ENCODE measurements at places on chromosomes 6 and 20.

DNA sequence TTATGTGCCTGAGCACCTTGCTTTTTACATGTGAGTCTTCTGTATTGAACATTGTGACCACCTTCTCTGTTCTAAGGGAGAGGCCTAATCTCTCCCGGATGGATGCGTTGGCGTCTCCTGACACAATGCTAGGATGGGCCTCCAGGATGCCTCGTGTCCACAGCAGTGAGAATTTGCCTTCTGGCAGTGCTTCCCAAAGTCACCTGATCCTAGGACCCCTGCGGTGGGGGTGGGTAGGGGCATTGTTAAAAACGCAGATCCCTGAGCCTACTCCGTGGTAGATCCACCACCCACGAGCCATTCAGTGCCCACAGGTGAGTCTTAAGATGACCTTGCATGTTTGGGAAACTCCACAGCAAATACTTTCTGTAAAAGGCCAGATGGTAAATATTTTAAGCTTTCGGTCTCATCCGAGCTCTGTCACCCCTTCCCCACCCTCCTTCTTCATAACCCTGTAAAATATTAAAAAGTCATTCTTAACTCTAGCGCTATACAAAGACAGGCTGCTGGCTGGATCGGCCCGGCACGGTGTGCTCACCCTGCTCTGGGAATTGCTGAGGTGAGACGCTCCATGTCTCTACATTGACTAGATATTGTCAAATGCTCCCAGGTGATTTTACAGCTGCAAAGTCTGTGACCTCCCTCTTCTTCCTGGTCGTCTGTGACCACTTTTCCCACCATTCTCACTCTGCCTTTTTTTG is 106.7 kb upstream of the IYD start:
- DNase-seq, result no peak

DNA sequence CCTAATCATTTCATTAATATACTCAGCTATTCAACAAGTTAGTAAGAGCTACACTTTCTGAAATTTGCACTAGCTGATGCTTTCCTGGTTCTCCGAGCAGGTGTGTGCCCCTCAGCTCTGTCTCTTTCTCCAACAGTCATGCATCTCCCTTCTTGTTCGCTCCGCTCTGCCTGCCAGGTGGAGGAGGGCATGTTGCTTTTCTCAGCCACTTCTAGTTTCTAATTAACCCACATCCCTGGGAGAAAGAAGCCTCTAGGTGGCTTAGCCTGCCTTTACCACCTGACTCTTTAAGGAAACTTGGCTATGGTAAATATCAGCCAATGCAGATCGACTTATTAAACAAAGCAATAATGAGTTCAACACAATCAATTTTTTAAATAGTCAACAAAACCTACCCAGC is 34.2 kb downstream of the LRFN2 start:
- no peak for DNase-seq

DNA sequence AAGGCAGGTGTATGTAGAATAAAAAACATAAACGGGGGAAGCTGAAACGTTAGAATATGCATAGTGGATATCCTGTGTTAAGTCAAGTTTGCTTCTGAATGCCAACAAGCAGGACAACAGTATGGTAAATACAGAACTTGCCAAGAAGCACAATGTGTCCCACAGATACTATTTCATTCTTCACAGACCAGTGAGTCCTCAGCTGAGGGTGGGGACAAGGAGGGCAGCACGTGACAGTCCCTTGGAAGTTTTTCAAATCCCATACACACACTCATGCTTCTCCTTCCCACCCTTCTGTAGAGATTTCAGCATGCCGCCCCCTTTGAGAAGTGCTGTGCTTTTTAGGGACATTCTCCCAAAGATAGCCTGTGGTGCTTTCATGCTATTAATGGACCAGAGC is 268.5 kb upstream of the ECI2 start:
- DNase-seq, result no peak

GRCh38 chr20:617934-618690 is 8.0 kb upstream of the TCF15 start:
- DNase-seq, result no peak

DNA sequence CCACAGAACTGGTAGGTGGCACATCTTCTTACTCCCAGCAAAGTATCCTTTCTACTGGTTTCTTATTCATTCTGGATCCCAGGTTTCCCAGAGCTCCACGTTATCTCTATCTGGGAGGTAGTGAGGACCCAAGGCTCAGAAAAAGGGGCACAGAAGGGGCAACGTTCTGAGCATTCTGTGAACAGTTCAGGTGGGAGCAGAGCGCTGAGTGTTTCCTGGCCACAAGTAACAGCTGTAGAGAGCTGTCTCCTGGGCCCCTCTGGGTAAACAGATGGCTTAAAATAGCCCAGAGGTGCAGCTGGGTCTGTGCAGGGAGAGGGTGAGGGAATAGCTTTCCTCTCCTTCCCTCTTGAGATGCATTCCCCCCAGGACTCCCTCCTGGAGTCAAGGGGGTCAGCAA is 2.1 kb downstream of the APOBEC2 start:
- no peak for DNase-seq

DNA sequence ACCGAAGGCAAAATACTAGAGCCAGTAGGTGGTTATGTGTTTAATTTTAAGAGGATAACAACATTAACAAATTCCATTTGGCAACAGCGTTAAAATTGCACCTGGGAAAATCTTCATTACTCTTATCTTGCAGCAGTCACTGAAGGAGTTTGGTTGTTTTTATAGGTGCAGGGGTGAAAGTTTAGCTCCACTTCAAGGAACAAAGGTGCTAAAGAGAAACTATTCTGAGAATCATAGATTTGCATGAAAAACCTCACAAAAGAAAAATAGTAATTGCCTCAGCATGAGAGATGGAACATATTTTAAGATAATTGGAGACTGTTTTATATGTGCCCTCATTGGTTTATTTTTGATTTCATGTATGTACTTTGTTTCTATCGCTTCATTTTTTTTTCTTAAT is 444.4 kb downstream of the UTRN start:
- no peak for DNase-seq

DNA sequence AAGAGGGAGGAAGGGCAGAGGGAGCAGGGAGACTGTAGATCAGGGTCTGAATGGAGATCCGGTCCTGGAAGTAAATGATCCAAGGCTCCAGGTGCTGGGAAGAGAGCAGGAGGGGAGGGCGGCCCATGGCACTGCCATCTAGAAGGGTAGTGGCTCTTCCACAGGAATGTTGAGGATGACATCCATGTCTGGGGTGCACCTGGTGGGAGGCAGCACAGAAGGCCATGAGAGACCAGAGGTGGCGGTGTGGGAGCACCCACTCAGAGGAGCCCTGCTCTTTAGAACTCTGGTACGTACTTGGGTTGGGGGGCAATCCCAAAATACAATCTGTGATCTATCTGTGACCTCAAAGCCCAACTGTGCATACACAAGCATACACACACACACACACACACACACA is 13.5 kb downstream of the DEFB132 start:
- no peak for DNase-seq

DNA sequence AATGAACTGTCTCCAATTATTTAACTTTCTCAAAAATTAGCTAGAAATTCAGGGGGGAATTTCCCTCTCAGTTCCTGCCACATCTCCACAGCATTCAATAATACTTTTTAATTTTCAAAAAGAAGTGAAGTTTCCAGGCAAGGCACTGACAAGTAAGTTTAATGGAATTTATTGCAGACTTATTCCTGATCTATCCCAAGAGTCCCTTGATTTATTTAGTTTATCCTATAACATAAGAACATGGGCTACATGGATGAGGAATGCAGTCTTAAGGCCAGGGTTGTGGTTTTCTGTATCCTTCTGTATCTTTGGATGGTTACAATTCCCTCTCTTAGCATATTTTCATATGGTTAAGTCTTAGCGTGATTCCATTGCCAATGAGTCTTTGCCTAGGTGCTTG is 126.5 kb downstream of the TSHZ2 start:
- DNase-seq, result no peak

- peak; percentile 81 for DNase-seq
Observed at GRCh38 chr6:17863901-17864754, 123.3 kb downstream of the KIF13A start.

DNA sequence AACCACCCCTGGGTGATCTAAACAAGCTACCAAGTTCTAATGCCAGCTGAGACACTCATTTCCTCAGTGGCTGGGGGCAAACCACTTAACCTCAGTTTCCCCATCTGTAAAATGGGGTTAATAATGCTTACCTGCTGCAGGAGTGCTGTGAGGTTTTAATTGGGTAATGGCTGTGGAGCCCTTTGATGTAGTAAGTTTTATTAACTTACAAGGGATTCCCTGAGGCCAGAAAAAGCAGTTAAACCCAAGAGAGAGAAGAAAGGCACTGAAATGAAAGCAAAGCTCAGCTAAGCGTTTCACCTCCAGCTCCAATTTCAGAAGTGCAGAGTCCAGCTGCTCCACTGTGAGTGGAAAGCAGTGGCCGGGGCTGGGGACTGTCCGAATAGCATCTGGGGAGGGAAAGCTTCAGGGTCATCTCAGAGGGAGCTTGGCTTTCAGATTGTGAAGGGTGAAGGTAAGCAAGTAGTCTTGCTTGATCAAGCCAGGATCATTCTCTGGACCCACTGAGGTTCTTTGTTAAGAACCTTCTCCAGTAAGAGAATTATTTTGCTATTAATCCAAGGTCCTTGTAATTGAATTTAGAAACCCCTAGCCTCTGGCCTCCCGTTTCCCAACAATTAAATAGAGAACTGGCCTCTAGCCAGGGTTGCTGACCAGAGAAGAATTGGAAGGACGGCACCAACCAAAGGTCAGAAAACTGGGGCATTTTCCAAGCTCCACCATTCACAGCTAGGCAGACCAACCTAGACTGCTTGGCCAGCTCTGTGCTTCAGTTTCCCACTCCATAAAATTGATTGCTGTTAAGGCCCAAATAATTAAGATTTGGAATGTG is 20.9 kb upstream of the TCP11 start:
- peak; percentile 54 for DNase-seq

DNA sequence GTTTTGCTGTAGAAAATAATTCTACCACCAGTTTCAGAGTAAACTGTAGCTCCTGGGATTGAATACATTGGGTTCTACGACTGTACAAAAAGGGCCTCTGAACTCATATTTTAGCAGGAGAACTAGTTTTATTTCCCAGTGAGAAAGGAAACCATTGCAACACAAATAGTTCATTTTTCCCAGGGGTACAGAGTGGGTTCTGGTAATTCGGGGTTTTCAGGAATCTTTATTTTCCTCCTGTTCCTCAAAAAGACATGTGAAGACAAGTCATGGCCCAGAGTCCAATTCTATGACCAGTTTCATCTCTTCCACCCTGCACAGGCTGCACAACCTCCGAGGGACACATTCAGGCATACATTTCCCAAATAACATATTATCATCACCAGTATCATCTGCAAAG is 222.1 kb downstream of the HIVEP2 start:
- DNase-seq, result no peak

- DNase-seq, result no peak
Observed at GRCh38 chr6:76466286-76466685, 393.8 kb upstream of the IMPG1 start.

DNA sequence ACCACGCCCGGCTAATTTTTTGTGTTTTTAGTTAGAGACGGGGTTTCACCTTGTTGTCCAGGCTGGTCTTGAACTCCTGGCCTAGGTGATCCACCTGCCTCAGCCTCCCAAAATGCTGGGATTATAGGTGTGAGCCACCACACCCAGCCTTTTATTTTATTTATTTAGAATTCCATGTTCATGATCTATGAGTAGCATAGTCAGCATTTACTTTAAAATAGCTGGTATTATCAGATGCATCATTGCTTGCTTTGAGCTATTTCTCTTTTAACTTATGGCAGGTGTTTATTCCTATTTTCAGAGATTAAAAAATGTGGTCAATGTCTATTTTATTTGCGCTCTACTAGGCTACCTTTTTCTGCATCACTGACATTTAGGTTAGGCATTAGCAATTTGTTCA is 152.0 kb downstream of the UTRN start:
- no peak for DNase-seq

- DNase-seq, result peak; percentile 68
Observed at GRCh38 chr6:26158581-26159356, 71.5 kb downstream of the HFE start.

- DNase-seq, result no peak
Observed at GRCh38 chr6:56650191-56650590, 7.5 kb upstream of the DST start.

GRCh38 chr6:148513145-148514071 is 170.8 kb downstream of the SASH1 start:
- DNase-seq, result no peak

DNA sequence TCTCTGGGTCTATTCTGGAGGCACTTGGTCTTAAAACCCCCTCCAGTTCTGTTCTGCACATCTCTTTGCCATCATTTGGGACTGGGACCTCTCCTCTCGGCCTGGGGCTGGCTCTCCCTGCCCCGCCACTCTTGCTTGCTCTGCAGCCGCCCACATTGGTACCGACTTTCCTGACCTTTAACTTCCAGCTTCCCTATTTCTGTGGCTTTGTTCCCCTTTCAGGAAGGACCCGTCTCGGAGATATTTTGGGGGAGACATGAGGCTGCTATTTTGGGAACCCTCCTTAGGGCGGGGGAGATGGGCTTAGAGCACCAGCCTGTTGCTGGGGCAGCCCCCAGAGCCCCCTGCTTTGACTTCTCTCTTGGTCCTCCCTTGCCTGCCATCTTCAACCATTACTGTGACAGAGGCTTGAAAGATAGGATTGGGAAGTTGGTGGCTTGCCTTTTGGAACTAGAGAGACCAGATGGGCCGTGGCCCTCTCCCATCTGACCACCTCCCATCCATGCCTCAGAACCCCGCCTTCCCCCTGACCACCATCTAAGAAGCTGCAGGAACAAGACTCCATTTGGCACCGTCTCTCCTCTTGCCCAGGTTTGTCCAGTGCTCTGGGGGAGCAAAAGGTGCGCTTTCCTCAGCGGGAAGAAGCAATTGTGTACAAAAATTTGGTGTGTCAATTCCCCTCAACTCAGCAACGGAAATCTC is 914 bp downstream of the TREM2 start:
- no peak for DNase-seq

GRCh38 chr6:2630359-2630758 is 120.4 kb downstream of the MYLK4 start:
- peak; percentile 93 for DNase-seq

GRCh38 chr6:154814063-154814462 is 80.8 kb downstream of the SCAF8 start:
- DNase-seq, result no peak

- no peak for DNase-seq
Observed at GRCh38 chr6:34073540-34073939, 72.3 kb downstream of the GRM4 start.

GRCh38 chr20:29409833-29410805 is 1847.3 kb upstream of the DEFB115 start:
- DNase-seq, result no peak

DNA sequence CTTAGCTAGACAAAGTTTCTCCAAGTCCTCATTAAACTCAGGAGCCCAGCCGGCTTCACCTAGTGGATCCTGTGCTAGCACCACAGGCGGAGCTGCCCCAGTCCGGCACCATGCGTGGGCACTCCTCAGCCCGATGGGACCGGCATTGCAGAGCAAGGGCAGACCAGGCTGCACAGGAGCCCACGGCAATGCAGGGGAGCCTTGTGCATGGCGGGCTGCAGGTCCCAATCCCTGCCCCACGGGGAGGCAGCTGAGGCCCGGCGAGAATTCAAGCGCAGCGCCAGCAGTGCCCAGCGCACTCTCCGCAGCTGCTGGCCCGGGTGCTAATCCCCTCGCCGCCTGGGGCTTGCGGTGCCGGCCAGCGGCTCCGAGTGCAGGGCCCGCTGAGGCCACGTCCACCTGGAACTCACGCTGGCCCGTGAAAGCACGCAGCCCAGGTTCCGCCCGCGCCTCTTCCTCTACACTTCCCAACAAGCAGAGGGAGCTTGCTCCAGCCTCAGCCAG is 292.3 kb upstream of the EYS start:
- no peak for DNase-seq
